Caco-2 (cell line): ENCODE measurements at places on chromosomes 5 and 9. TPM values are rescaled to one million over a fixed set of nuclear protein-coding genes. Genes with fewer than 3 reads are reported as not detected.

PHAX gene
- total RNA-seq = 38.7 and 41.3 TPM in 2 replicates

CARD19 gene
- 10.6 and 11.4 TPM in 2 replicates for total RNA-seq

C9orf50 gene
- total RNA-seq = not detected in 2 replicates

IL4 gene
- total RNA-seq = not detected in 2 replicates

CHSY3 gene
- 0.32 and 0.46 TPM in 2 replicates for total RNA-seq

DNA sequence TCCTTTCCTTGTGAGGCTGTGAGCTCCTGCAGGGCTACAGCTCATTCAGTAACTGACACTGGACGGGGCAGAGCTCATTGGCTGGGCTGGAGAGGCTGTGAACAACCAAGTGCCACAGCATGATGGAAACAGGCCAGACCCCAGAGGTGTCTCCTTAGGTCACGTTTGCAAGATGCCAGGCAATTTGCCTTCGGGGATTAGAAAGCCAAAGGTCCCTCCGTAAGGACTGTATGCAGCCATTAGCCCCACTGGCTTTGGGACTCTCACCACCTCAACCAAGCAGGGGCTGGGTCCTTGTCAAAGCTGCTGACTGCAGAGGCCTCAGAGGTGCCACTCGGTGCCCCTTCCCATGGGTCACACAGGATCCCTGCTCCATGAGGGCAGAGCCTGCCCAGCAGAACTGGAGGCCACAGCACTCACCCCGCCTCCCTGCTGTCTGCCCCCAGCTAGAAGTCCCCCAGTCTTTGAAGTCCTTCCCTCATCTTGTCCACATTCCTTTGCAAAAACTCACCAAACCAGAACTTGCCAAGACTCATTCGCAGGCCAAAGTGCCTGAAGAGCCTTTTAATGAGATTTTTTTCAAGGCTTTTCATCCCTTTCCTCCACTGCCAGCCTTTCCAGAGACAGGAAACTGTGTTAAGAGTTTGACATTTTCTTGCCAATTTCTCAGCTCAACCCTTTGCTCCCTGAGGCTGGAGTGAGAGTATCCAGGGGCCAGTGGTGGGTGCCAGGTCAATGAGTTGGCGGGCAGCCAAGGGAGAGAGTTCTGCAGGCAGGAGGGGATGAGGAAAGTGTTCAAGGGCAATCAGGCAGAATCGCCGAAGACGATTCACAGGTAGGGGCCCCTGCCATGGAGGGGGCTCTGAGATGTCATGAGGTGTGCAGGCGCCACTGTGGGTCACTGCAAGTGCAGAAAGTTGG, 39.7 kb upstream of the SLC25A51 start:
- H3K27ac ChIP-seq = peak overlapping the region; percentile 74
- H3K4me1 ChIP-seq = peaks cover 65% of the 10 kb centered on the region

DNA sequence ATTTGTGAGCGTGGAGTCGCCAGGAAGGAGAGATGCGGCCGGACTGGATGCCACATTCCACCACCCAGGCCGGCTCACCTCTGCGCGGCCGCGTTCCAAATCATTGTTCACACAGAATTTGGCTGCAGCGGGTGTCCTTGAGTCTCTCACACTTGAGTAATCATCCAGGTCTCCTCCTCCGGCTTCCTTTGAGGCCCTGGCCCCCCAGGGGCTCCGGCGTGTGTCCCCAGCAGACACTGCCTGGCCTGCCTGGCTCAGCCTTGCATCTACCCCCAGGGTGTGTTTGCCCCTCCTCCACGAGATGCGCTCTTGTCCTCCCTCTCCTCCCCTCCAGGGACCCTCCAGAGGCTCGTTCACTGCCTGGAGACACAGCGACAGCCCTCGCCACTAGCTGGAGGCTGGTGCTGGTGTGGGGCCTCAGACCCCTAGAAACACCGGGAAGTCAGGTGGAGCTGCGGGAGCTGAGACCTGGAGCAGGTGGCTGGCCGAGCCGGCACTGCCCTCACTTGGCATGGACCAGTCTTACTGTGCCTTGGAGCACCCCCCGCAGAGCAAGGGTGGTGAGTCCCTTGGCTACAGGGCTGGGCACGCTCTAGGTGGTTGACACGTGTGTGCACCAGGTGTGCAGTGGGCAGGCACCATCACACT, 7.0 kb upstream of the SLC9A3 start:
- no peak for DNase-seq
- H3K27me3 ChIP-seq = no peaks in the 10 kb centered on the region
- H3K4me1 ChIP-seq = 0 out of 2 replicates have a peak, but pooled peaks cover 3% of the 10 kb centered on the region
- H3K4me3 ChIP-seq = no peak overlapping the region
- H3K36me3 ChIP-seq = no peaks in the 10 kb centered on the region
- no peak overlapping the region for H3K27ac ChIP-seq

DNA sequence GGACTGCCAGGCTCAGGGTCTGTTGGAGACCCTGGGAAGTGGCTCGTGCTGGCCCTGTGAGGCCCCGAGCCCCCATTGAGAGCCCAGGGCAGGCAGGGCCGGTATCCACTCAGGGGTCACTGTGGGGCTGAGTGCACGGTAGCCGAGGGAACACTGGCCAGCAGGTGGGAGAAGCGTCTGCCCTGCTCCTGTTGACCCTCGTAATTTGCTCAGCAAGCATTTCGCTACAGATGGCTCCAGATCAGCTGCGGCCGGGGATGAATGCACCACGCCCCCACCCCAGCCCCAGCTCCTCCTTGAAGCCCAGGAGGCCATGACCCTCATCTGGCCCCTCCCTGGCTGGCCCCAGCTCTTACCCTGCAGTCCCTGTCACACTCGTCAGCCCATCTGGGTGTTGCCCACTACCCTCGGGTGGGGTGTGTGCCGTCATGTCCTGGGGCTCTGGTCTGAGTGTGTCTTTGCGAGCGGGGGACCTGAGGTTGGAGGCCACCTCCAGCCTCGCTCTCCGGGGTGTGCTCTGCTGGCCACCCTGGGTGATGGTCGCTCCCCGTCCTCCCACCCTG, 6.1 kb upstream of the NRARP start:
- no peak for DNase-seq
- peaks cover 37% of the 10 kb centered on the region for H3K4me1 ChIP-seq
- H3K4me3 ChIP-seq = no peak overlapping the region

- DNase-seq = no peak
- no peaks in the 10 kb centered on the region for H3K27me3 ChIP-seq
- H3K27ac ChIP-seq = no peak overlapping the region
- H3K4me3 ChIP-seq = no peak overlapping the region
- no peaks in the 10 kb centered on the region for H3K36me3 ChIP-seq
- H3K4me1 ChIP-seq = peaks cover 5% of the 10 kb centered on the region; the same call in 1 of the 2 replicates
Measured at GRCh38 chr5:139524446-139524845, 36.7 kb upstream of the UBE2D2 start.

DNA sequence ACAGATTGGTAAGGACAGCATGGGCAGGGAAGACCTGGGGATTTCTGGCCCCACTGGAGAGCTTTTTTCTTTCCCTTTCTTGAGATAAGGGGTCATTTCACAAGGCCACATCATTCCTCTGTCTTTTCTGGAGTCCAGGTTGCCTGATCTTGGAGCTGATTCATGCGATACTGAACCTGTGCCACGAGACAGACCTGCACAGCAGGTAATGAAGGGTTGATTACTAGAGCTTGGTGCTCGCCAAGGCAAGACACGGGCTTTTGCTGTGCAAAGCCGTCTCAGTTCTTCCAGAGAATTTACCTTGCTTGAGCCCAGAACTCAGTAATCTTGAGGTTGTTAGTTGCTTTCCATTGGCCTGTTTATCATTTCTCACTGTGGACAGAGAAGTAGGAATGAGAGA, 39.2 kb downstream of the NUP188 start:
- H3K36me3 ChIP-seq = peaks cover 3% of the 10 kb centered on the region; the same call in 1 of the 2 replicates
- no peaks in the 10 kb centered on the region for H3K4me1 ChIP-seq
- H3K27ac ChIP-seq = no peak overlapping the region
- H3K4me3 ChIP-seq = no peak overlapping the region
- no peaks in the 10 kb centered on the region for H3K27me3 ChIP-seq
- no peak for DNase-seq

GRCh38 chr9:79694676-79695400, 123.1 kb downstream of the TLE4 start:
- H3K4me3 ChIP-seq = no peak overlapping the region
- H3K27me3 ChIP-seq = no peaks in the 10 kb centered on the region
- H3K27ac ChIP-seq = no peak overlapping the region
- no peak for DNase-seq
- no peaks in the 10 kb centered on the region for H3K36me3 ChIP-seq

GRCh38 chr9:84293001-84293798, 47.4 kb downstream of the SLC28A3 start:
- no peaks in the 10 kb centered on the region for H3K36me3 ChIP-seq
- H3K4me3 ChIP-seq = no peak overlapping the region
- no peak overlapping the region for H3K27ac ChIP-seq
- H3K4me1 ChIP-seq = peaks cover 14% of the 10 kb centered on the region
- DNase-seq = no peak
- no peaks in the 10 kb centered on the region for H3K27me3 ChIP-seq

GRCh38 chr9:27335075-27335474, 38.1 kb upstream of the EQTN start:
- DNase-seq = no peak
- no peak overlapping the region for H3K27ac ChIP-seq
- H3K36me3 ChIP-seq = no peaks in the 10 kb centered on the region
- H3K27me3 ChIP-seq = no peaks in the 10 kb centered on the region
- peaks cover 8% of the 10 kb centered on the region for H3K4me1 ChIP-seq

DNA sequence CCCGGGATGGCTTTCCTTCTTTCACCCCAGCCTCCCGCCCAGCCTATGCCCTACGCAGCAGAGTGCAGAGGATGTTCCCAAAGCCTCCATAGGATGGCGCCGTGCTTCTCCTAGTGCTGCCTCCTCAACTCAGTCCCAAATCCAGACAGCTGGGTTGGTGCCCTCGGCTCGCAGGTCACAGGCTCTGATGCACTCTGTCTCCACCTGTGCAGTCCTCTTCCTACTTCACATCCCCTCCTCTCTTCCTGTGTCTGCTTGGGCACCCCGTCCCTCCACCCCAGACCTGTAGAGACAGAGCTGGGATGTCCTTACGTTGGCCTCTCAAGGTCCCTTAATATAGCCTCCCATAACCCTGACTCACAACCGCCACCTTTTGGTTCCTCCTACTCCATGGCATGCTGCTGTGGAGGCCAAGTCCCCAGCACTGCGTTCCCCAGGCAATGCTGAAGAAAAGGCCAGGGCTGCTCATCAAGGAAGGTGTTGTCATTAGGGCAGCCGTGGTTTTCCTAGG, 314.4 kb downstream of the GADD45G start:
- no peak for DNase-seq
- H3K27ac ChIP-seq = no peak overlapping the region
- H3K27me3 ChIP-seq = no peaks in the 10 kb centered on the region
- H3K36me3 ChIP-seq = no peaks in the 10 kb centered on the region
- H3K4me3 ChIP-seq = no peak overlapping the region

- H3K36me3 ChIP-seq = peaks cover 3% of the 10 kb centered on the region; the same call in 1 of the 2 replicates
- DNase-seq = peak; percentile 25
- H3K4me3 ChIP-seq = no peak overlapping the region
- H3K27ac ChIP-seq = no peak overlapping the region
- H3K27me3 ChIP-seq = no peaks in the 10 kb centered on the region
- no peaks in the 10 kb centered on the region for H3K4me1 ChIP-seq
Measured at GRCh38 chr5:134584662-134585061, 48.0 kb downstream of the SAR1B start.

DNA sequence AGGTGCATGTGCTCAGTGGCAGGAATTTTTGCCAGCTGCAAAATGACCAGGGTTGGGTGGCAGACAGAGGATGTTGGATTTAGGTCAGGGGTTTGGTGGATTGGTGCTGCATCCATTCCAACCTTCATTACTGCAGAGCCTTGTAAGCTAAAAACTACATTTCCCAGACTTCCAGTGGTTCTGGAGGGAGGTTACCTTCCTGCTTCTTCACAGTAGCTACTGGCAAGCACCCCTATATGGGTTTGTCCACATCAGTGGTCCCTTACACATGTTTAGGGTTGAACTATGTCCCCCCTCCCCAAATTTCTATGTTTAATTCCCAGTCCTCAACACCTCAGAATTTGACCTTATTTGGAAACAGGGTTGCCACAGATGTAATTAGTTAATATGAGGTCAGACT, 20.7 kb upstream of the IL17B start:
- peaks cover 10% of the 10 kb centered on the region; the same call in 1 of the 2 replicates for H3K4me1 ChIP-seq
- no peak for DNase-seq
- no peak overlapping the region for H3K27ac ChIP-seq
- no peak overlapping the region for H3K4me3 ChIP-seq
- no peaks in the 10 kb centered on the region for H3K36me3 ChIP-seq

DNA sequence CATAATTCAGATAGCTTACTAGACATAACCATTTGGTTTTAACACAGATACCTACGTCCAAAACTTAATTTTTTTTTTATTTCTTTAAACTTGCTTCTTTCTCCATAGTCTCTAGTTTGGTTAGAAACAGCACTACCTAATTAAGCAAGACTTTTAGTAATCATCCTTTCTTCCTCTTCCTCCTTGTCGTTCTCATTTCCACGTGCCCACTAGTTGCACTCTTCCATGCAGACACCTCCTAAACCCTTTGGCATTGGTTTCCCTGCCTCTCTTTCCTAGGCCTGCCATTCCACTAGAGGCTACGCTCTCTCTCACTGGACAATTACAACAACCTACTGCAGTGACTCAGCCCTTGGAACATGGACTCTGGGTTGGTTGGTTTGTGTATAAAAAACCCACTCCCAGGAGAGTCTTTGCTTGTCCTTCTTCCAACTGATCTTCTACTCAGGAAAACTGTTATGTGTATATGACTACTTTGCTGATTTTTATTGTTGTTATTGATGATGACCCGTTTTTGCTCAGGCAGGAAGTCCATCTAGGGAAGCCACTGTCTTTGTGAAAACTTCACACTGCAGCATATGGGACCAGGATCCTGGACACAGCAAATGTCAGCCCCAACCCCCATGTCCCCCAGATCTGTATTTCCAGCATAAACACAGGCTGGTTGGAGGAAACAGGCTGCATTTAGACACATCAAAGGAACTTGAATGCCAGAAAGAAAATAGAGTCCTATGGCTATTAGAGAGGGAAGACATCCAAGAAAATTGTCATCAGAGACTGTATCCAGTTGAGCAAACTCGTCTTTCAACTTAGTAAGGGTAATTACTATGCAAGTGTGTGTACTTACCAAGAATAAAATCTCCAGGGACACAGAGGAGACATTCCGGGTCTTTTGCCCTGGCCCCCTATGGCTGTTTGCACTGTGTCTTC, 503.2 kb downstream of the GADD45G start:
- no peak overlapping the region for H3K4me3 ChIP-seq
- no peaks in the 10 kb centered on the region for H3K36me3 ChIP-seq
- H3K4me1 ChIP-seq = no peaks in the 10 kb centered on the region
- H3K27me3 ChIP-seq = no peaks in the 10 kb centered on the region
- no peak for DNase-seq

DNA sequence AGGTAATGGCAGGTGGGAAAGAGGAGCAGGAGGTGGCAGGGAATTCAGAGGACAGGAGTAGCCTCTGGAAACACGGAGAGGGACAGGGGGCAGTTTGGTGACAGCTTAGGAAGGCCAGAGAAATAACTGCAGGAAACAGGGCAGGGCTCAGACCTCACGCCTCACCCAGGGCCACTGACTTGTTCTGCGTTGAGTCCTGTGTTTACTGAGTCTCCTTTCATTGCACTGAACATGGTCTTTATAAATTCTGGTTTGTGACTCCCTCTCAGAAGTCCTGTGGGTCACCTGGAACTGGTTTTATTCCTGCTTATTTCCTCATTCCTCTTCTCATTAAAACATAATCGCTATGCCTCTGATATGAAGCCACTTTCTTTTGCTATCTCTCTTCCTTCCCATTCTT, 55.2 kb upstream of the ZNF622 start:
- no peaks in the 10 kb centered on the region for H3K36me3 ChIP-seq
- peak overlapping the region; percentile 92 for H3K27ac ChIP-seq
- peak; percentile 41 for DNase-seq
- peaks cover 42% of the 10 kb centered on the region for H3K4me1 ChIP-seq
- peak overlapping the region; percentile 13; the same call in 1 of the 2 replicates for H3K4me3 ChIP-seq
- H3K27me3 ChIP-seq = no peaks in the 10 kb centered on the region
